NCI-H2227 treated with DMSO at 0.1 percent for 48 hours (cell line): ENCODE measurements at places on chromosomes 2 and 18.
A peak's percentile ranks its signal among the peaks of the same experiment; 100 is the strongest.

DNA sequence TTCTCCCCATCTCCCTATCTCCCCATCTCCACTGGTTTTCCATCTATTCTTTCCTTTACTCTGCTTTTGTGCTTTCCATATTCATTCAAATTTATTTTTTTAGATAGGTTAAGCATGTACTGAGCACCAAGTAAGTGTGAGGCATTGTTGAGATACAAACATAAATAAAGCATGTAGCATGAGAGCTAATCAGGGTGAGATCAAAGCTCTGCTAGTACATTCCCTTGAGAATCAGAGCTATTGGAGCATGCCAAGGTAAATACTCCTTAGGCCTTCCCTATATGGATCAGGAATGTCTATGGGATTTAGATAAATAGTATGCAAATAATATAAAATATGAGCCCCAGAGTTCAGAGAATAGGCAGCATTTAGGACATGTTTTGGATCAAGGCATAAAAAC, 25.3 kb downstream of the BABAM2 start:
- no peak for DNase-seq

- DNase-seq: no peak
Observed at GRCh38 chr18:69008538-69008937, 210.7 kb downstream of the CCDC102B start.

DNA sequence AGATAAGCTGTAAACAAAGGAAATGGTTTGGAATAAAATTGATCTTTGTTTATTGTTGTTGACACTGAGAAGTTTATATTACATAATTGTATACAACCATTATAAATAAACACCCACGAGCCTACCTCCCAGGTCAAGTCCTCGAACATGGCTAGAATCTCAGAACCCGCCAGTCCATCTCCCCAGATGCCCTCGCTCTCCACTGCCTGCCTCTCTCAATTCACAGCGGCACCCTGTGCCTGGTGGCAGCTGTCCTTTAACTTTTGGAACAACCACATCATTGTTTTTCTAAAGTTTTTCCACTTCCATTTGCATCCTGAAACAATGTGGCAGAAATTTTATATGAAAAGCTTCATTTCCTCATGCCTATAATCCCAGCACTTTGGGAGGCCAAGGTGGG, 52.2 kb upstream of the OTOS start:
- DNase-seq: no peak

GRCh38 chr18:24185805-24186204, 46.9 kb downstream of the CABYR start:
- no peak for DNase-seq

GRCh38 chr2:169741-170140, 94.1 kb downstream of the SH3YL1 start:
- no peak for DNase-seq

- DNase-seq: no peak
Observed at GRCh38 chr2:236793023-236794011, 223.7 kb downstream of the ACKR3 start.

DNA sequence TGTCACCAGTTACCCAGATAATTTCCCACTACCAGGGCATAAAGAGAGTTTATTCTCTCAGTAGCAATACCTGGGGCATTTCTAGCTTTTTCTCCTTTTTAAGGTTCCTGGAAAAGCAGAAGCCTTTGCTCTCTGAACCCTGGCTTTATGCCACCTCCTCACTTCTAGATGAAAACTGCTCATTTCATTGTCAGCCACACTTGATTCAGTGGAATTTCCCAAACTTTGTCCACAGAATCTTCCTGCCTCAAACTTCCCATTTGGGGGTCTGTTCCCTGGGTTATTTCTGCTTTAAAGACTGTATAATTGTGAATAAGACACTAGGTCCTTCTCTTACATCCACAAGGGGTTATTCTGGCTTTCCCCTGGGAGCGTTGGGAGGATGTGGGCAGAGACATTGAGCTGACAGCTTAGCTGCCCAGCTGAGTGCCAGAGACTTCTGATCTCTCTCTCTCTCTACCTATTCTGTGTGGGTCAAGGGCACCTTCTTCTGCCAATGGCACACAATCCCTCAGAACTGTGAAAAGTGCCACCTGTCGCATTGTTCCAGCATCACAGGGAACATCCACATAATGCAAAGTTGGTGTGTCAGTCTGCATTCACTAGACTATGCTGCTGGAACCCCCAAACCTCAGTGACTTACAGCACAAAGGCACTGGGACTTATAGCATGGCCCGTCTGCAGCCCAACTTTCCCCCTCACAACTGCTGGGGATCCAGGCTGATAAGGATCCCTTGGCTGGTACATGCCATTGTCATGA, 19.9 kb upstream of the NRP2 start:
- no peak for DNase-seq

GRCh38 chr2:136384531-136385303, 266.8 kb upstream of the CXCR4 start:
- peak; percentile 74 for DNase-seq

GRCh38 chr18:8188184-8188583, 421.1 kb upstream of the RAB12 start:
- no peak for DNase-seq

DNA sequence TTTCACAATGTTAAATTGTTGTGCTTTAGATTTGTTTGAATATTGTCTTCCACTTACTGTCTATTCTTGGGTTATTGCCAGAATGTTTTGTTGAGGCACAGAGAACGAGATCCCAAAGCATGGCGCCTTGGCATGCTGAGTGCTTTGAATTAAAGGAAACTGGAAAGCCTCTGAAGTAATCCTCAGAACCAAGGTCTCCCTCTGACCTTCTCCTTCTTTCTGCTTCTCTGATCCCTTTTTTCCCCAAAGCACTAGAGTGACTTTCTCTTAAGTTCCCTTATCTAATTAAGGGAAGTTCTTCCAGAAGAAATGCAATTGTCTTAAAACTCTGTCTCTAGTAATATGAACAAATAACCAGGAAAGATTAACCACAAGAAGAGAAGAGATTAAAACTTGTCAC, 214.7 kb downstream of the SPP2 start:
- no peak for DNase-seq

DNA sequence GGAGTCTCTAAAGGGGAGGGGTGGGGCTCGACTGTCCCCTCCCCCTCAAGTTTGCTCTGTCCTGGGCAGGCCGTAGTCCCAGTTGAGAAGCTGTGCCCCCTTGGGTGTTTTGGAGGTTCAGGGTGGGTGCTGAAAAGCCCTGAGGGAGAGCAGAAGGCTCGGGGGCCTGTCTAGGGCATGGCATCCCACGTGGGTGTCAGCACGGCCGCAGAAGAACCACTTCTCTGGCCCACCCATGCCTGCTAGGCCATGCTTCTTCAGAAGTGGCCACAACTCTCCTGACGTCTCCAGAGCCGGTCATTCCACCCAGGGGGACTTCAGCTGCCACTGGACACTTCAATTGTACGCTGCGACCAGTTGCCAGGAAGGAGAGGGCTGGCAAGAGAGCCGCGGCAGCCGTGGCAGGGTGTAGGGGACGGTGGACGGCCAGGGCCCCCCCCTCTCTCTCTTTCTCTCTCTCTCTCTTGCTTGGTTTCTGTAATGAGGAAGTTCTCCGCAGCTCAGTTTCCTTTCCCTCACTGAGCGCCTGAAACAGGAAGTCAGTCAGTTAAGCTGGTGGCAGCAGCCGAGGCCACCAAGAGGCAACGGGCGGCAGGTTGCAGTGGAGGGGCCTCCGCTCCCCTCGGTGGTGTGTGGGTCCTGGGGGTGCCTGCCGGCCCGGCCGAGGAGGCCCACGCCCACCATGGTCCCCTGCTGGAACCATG, at the start of gene INPP5D:
Gene INPP5D, plus strand, starts transcription at position 546 of the 704 bp plus-strand sequence. Its CDS starts 137 bp downstream, at position 683.
- DNase-seq: no peak

- no peak for DNase-seq
Observed at GRCh38 chr2:192901446-192901845, 706.7 kb upstream of the TMEFF2 start.

GRCh38 chr2:41197781-41198180, 745.9 kb upstream of the SLC8A1 start:
- no peak for DNase-seq

DNA sequence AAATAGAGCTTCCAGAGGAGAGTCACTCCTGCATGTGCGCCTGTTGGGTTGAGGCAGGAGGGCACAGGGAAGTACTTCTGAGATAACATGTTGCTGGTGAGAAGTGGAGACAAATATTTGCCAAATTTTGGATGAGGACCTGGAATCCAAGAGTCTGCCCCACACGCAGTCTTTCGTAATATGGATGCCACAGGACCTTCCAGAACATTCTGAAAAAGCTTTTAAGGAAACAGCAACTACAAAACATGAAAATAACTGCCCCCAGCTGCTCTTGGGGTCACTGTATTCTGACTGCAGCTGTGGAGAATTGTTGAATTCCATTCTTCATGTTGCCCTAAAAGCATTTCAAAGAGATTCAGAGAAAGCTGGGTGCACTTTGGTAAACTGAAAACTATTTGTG, 227.5 kb downstream of the C1D start:
- DNase-seq: no peak

GRCh38 chr2:33015421-33016142, 68.8 kb downstream of the LTBP1 start:
- DNase-seq: no peak

- DNase-seq: no peak
Observed at GRCh38 chr2:157899125-157899839, 23.2 kb upstream of the ACVR1 start.

DNA sequence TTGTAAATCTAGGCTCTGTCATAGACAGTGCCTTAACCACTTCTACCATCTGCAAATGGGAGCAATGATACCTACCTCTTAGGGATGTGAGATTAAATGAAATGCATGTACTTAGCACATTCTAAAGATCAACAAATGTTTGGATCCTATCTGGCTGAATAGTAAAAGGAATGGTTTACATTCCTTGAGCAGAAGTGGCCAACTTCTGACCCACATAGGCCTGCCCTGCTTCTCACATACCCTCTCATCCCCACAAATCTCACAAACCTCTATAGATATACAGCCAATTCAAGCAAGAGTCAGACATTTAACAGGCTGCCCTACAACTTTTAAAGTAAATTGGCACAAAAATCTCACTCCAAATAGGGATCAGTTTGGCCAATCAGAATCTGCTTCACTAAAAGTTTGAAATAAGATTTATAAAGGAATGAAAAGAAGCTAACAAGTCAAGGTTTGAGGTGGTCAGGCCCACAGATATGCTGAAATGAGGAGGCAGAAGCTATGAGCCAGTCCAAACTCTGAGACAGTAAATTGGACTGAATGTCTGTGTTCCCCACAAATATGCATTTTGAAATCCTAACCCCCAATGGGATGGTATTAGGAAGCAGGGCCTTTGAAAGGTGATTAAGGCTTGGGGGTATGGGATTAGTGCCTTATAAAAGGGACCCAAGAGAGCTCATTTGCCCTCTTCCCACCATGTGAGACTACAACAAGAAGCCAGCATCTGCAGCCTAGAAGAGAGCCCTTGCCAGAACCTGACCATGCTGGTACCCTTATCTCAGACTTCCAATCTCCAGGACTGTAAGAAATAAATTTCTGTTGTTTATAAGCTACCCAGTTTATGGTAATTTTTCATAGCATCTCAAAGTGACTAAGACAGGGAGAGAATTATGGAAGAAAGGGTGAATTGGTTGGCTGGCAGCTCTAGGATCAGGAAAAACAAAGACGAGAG, 227.8 kb upstream of the RBMS1 start:
- DNase-seq: no peak

DNA sequence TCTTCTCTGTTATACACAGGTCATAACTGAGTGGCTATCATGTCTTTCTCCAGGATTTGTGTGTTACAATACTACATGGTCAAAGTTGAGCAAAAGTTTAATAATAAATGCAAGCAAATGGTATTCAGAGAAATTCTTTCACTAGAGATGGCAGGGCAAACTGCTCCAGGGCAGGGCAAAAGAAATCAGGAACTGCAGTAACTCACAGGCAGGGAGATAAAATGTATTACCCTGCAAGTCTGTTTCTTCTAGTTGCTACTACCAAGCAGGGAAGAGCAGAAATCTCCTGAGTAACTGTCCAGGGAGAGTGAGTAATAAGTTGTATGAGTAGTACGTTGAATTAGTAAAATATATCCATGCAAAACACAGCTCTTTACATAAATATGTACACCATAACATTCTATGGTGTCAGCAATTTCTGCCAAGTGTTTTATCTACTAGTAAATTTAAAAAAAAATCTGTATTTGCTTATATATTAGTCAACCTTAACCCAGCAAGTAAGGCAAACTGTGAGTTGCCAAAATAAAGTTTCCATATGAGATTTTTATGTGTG, 404.1 kb downstream of the ZEB2 start:
- DNase-seq: no peak

GRCh38 chr2:43898134-43898837, 59.5 kb downstream of the ABCG8 start:
- DNase-seq: peak; percentile 83

DNA sequence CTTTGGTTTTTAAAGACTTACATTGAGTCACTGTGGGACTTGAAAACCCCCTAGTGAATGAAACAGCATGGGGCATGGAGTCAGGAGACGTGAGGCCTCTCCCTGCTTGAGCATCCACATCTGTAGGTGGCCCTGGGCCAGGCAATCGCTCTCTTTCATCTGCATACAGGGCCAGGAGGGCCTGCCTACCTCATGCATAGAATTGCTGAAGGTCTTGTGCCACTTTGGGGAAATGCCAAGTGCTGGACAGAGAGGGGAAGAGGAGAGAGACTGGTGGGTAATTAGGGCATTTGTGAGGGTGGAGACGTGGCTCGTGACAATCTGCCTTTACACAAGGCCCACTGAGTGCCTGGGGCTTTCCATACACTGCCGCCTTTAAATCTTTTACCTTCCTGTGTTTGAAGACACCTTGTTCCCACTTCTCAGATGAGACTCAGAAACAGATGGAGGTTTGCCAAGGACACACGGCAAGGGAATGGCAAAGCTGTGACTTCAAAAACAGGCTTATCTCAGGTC, 322.2 kb upstream of the HS6ST1 start:
- no peak for DNase-seq

- no peak for DNase-seq
Observed at GRCh38 chr2:230787101-230787500, 74.5 kb downstream of the CAB39 start.

DNA sequence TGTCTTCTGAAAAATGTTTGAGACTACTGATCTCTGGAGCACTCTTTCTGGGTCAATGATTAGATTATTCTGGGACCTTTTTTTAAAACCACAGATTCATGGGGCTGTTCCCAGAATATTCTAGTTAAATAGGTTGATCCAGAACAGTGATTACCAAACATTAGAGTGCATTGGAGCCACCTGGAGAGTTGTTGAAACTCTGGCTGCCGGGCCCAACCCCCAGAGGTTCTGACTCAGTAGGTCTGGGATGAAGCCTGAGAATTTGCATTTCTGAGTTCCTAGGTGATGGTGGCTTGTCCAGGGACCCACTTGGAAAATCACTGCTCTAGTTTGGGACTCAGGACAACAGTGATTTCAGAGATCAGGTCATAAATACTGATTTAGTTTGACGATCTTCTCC, 197.3 kb downstream of the PTPRM start:
- no peak for DNase-seq

GRCh38 chr2:47056868-47057686, 98.0 kb downstream of the STPG4 start:
- DNase-seq: no peak

DNA sequence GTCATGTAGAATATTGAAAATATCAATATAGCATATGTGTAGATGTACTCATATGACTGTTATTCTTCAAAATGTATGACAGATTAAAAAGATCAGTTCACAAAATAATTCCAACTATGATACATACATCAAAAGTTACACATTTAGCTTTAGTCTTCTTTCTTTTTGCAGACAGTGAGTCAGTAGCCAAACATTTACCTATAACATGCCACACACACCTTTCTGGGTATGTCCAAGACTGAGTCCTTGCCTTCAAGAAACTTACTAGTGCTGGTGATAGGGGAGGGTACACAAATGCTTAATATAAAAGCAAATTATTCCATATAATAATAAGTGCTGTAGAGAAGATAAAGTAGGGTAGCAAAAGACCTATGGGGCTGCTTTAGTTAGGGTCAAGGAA, 152.9 kb upstream of the WDSUB1 start:
- DNase-seq: no peak
